ENCODE measurements at places on chromosomes 7 and 10.
A peak's percentile ranks its signal among the peaks of the same experiment; 100 is the strongest.

GRCh38 chr7:106068538-106068961 lies 43.6 kb downstream of the SYPL1 start:
- no peak for DNase-seq

DNA sequence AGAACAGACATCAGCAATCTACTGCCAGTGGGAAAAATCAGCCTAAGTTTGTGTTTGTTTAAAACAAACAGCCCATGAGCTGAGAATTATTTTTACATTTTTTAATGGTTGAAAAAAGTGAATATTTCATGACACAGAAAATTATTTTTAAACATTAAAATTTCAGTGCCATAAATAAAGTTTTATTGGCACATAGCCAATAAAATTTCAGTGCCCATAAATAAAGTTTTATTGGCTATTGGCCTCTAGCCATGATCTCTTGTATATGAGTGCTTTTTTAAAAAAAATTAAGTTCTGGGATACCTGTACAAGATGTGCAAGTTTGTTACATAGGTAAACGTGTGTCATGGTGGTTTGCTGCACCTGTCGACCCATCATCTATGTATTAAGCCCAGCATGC lies 305.9 kb downstream of the HPSE2 start:
- DNase-seq, result no peak

GRCh38 chr7:55563596-55564325 lies 8.5 kb downstream of the VOPP1 start:
- no peak for DNase-seq

DNA sequence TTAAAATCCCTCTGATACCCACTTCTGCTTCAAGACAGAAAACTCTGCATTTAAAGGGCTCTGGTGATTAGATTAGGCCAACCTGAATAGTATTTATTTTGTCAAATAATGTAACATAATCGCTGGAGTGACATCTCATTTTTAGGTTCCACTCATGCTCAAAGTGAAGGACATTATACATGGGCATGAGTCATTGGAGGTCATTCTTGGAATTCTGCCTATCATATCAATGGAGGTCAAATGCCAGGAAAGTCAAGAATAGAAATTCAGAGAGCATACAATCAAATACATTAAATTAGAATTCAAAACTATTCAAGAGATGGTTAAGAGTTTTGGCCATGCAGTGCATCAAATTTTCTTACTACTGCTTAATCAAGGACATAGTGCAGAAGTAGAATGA lies 50.8 kb upstream of the PRSS1 start:
- no peak for DNase-seq

GRCh38 chr7:129906700-129907099 lies 46.1 kb downstream of the UBE2H start:
- DNase-seq, result no peak

GRCh38 chr7:104548861-104549260 lies 220.5 kb downstream of the LHFPL3 start:
- DNase-seq, result no peak

DNA sequence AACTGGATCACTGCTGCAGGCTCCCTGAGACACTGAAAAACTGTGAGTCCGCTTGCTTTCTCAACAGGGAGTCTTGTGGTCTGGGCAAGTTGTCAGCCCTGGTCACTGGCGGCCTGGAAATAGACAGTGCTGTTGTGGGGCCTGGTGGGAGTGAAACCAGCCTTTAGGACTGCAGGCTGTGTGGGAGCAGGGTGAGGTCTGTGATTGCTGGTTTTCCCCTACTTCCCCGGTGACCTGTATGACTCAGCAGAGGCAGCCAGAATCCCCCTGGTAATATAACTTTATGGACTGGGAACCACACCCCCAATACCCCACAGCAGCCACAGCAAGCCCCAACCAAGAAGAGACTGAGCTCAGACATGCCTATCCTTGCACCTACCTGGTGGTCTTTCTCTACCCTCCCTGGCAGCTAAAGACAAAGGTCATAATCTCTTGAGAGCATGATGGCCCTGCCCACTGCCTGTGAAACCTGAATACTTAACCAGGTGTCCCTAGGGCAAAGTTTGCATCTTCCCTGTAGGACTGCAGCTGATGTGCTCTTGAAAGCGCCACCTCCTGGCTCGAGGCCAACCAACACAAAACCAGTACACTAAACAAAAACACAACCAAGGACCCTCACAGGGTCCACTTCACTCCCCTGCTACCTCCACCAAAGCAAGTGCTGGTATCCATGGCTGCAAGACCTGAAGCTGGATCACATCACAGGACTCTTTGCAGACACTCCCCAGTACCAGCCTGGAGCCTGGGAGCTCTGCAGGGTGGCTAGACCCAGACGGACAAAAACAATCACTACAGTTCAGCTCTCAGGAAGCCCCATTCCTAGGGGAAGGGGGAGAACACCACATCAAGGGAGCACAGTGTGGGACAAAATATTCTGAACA lies 7.2 kb upstream of the ADAM22 start:
- no peak for DNase-seq

DNA sequence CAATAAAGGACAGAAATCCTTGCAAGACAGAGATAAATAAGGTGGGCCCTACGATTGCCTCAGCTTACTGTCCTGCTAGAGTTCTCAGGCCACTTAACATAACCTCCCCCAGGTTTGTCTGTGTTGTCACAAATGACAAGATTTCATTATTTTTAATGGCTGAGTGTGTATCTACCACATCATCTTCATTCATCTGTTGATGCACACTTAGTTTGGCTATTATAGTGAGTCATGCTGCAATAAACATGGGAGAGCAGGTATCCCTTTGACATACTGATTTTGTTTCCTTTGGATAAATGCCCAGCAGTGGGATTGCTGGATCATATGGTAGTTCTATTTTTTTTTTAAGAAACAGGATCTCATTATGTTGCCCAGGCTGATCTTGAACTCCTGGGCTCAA lies 60.6 kb downstream of the PRTFDC1 start:
- DNase-seq, result no peak

- no peak for DNase-seq
Measured at GRCh38 chr10:16199216-16199615, 237.6 kb upstream of the PTER start.

GRCh38 chr7:74615933-74616780 lies 41.4 kb upstream of the GTF2I start:
- no peak for DNase-seq

DNA sequence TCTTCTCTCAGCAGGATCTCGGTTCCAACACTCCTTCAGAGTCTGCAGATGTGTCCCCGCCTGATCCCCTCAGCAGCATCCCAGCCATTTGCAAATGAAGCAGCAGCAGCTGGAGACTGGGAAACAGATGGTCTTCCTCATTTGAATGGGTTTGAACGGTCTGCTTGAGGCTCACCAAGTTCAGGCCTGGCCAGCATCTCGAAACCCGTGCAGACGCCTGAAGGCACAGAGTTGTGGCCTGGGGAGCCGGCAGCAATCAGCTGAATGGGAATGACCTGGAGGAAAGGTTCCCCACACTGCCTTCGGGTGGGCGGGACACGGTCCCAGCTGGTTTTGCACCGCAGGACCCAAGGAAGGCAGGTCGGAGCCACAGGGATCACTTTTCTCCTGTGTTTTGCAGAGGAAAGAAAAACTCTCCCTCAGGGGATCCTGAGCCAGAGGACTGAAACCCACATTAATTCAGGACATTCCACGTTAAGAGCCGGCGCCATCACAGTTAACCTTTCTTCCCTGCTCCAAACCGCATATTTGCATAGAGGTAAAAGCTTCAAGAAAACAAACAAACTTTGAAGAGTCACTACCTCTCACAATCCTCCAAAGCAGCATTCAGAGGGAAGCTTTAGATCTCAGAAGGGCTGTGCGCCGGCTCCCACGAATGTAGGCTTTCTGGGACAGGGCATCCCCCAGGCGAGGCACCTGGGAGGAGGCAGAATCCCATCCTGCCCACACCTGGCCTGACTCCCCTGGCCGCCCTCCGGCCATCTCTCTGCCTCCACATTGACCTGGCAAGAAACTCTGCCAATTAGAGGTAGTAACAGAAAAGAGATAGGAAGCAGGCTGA lies 17.7 kb downstream of the FGFR2 start:
- DNase-seq, result no peak

GRCh38 chr10:23173214-23174073 lies 18.7 kb upstream of the PTF1A start:
- DNase-seq, result no peak

GRCh38 chr7:91993976-91994375 lies 53.3 kb downstream of the AKAP9 start:
- DNase-seq, result no peak

GRCh38 chr7:130951976-130952876 lies 218.2 kb upstream of the KLF14 start:
- DNase-seq, result no peak

GRCh38 chr7:117682681-117683385 lies 190.4 kb downstream of the CTTNBP2 start:
- DNase-seq, result no peak

GRCh38 chr10:59648711-59649201 lies 60.9 kb downstream of the SLC16A9 start:
- DNase-seq, result no peak

DNA sequence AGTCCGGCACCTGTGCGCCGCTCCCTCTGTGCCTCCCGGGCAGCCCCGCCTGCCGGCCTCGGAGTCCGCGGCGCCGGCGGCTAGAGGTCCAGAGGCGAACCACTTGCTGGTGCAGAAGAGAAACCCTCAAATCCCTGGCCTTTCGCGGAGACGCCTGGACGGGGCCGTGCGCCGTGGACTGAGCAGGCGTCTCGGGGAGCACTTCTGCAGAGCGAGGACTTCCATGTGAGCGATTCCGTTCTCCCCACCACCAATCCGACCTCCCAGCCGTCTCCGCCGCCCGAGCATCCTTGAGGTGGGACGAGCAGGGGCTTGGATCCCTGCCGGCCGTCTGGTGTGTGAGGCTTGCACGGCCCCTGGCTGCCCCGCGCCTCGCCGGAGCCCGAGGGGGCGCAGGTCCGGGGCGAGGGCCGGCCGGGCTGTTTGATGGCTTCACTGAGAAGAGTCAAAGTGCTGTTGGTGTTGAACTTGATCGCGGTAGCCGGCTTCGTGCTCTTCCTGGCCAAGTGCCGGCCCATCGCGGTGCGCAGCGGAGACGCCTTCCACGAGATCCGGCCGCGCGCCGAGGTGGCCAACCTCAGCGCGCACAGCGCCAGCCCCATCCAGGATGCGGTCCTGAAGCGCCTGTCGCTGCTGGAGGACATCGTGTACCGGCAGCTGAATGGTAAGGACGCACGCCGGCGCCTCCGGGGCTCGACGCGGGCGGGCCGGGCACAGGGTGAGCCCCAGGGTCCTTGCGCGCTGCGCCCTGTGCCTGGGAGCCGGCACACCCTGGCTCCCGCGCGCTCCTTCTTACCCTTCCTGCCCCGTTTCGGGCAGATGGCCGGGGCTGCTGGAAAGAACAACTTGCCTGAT lies 660 bp downstream of the GALNT17 start:
- DNase-seq, result no peak

DNA sequence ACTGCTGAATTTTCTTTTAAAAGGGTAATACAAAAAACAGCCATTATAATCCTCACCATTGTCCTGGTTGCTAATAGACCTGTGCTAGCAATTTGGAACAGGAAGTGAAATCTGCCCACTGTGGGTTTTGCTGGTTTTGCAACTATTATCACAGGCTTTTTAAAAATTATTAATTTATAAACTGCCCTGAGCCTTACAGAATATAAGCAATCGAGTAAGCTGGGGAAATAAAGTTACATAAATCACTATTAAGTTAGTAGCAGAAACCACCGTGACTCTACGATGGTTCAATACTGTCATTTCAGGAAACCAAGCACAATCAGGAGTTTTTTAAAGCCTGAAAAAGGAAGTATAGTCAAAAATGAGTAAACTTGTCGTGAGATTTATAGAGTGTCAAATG lies 62.3 kb downstream of the TMEM26 start:
- DNase-seq, result no peak

GRCh38 chr10:4262449-4262848 lies 477.4 kb upstream of the KLF6 start:
- no peak for DNase-seq

GRCh38 chr10:86411281-86411841 lies 44.8 kb upstream of the GRID1 start:
- DNase-seq, result peak; percentile 29

GRCh38 chr7:116512520-116513188 lies 12.2 kb upstream of the CAV1 start:
- DNase-seq, result no peak

DNA sequence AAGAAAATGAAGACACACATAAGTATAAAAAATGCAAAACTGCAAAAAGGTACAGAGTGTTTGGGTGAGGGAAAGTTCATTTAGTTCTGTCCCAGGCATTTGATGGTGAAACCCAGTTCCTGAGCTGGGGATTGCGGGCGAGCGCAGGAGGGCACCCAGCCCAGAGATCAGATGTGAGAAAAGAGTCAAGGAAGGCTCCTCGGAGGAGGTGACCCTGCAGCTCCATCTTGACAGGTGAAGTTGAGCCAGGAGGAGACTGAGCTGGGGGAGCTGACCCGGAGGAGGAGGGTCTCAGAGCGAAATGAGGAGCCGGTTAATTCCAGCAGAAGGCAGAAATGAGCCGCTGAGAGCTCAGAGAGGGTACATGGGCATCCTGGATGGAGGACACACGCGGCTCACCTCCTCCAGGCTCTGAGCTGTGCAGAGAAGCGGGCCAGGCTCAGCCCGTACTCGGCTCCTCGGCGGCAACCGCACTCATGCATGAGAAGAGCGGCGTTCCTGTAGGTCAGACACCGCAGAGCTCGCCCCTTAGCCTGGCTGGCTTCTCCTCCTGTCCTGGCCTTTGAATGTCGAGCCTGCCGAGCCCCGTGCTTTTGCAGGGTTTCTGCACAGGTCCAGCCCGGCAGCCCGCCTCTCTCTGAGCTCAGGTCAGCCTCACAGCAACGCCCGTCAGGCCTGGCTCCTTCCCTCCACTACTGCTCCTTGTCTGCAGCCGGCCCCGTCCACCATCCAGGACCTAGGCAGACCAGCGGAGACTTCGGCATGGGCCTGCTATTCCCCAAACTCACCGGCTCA lies 9.5 kb upstream of the RAMP3 start:
- DNase-seq, result no peak

DNA sequence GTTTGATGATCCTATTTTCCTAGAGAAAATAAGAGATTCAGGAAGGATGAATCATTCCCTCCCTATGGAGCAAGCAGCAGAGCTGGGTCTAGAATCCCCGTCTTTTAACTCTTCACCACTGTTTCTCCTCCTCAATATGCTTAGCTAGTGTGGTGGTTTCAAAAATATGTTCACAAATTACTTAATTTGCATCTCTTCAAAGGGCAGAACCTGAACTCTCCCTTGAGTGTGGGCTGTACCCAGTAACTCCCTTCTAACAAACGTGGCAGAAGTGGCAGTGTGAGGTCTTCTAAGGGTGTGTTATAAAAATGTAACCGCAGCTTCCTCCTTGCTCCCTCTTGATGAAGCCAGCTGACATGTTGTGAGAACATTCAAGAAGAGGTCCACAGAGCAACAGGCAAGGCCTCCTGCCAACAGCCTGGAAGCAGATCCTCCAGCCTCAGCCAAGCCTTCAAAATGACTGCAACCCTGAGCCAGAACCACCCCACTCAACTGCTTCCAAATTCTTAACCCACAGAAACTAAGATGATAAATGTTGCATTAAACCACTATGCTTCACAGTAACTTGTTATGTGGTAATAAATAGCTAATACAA lies 36.6 kb downstream of the SRPK2 start:
- DNase-seq, result peak; percentile 25

GRCh38 chr7:138825049-138825721 lies 27.2 kb upstream of the ATP6V0A4 start:
- DNase-seq, result no peak

- DNase-seq, result no peak
Measured at GRCh38 chr10:16968416-16969041, 151.3 kb upstream of the RSU1 start.

GRCh38 chr7:24192053-24192452 lies 91.9 kb upstream of the NPY start:
- DNase-seq, result no peak
